AG09309 (cell line): ENCODE measurements at places on chromosomes 12 and 14.

GRCh38 chr12:127162307-127162706 is 1104.7 kb upstream of the TMEM132C start:
- no peak for DNase-seq

- DNase-seq: no peak
These were observed at the start of gene MYO1A for GRCh38 chr12:57049890-57050289. TSS of gene MYO1A (minus strand) at chr12:57050129. CDS start at chr12:57048323, 1,806 bp downstream.

GRCh38 chr12:64551676-64552075 is 58.6 kb upstream of the RASSF3 start:
- no peak for DNase-seq

DNA sequence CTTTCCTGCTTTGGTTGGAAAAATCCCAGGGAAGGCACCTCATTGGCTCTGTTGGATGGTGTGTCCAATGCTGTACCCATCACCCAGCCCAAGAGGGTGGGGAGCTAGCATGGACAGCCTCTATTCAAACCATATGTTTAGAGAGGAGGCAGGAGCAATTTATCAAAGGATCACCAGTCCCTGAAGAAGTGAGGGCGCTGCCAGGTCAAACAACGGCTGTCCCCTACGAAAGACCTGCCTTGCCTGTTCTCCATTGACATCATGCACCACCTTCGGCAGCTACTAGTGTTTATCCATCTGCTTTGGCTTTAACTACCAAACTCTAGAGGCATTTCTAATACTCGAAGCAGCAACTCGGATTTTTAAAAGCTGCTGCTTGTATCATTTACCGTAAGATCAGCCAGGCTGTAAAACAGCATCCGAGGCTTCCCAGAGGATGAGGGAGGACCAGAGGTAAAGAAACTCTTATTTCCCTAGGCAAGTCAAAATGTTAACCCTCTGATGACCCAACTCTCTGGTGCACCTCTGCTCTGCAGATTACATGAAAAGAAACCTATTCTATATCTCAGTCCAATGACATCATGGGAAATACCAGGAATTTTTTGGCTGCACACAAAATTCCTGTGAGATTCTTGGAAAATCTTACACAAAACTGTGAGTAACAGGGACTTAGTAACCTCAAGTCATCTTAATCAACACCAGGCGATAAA is 720.9 kb upstream of the TBX3 start:
- peak; percentile 81 for DNase-seq

DNA sequence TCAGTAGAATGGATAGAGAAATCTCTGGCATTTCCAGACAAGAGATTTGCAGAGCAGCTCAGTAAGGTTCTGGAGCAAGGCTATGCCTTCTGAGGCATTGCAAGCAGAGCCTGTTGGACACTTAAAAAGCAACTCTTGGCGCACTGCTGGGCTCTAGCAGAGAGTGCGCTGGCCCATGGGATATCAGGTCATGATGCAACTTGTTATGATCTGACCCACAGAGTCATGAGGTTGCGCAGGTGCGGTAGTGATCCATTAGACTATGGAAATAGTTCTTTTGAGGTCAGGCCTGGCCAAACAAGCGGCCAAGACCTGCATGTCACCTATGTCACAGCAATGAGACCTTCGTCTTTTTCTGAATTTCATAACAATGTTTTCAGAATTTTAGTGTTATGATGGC is 168.6 kb downstream of the TMTC3 start:
- DNase-seq: no peak

GRCh38 chr12:130286041-130286440 is 51.6 kb upstream of the PIWIL1 start:
- no peak for DNase-seq

DNA sequence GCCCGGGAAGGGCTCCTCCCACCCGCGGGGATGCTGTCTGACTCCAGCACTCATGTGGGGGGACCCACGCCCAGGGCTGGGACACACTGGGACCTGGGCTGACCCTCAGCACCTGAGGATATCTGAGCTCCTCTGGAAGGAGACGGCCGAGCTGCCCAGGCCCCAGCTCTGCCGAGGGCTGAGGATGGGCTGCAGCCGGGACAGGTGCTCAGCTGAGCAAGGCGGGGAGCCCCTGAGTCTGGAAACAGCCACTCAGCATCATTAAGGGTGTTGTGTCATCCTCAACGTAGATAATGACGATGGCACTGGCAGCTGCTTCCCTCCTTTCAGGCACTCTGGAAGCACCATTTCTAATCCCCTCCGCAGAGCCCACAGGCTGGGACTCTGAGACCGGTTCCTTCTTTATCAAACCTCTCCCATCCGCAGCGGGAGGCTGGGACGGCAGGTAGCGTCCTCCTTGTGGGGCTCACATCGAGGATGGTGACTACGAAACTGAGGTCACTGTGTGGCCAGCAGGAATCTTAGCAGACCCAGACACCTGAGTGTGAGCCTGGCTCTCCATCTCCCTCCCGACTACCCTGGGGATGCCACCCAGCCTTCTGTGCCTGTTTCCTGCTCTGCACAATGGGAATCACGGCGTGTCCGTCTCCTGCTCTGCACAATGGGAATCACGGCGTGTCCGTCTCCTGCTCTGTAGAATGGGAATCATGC is 26.7 kb upstream of the SFSWAP start:
- no peak for DNase-seq

DNA sequence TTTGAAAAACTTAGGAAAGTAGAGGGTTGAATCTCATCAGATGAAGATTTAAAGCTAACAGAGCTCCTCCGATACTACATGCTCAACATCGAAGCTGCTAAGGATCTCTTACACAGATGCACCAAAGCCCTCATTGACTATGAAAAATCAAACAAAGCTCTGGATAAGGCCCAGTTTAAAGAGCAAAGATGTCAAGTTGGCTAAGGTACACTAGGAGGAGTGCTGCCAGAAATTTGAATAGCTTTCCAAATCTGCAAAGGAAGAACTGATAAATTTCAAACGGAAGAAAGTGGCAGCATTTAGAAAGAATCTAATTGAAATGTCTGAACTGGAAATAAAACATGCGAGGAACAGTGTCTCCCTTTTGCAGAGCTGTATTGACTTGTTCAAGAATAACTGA is 141.2 kb downstream of the SLC5A8 start:
- no peak for DNase-seq

DNA sequence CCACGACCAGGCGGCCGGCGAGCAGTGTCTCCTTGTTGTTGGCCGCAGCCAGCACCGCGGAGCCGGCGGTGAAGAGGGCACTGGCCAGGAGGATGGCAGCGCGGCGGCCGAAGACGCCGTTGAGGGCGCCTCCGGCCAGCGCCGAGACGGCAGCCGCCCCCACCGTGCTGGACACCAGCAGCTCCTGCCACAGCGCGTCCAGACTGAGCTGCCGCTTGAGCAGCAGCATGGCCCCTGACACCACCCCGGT is 691 bp downstream of the SLC2A13 start:
- DNase-seq: no peak

- peak; percentile 93 for DNase-seq
These were observed 68.3 kb downstream of the DERA start for GRCh38 chr12:15979096-15980092.

DNA sequence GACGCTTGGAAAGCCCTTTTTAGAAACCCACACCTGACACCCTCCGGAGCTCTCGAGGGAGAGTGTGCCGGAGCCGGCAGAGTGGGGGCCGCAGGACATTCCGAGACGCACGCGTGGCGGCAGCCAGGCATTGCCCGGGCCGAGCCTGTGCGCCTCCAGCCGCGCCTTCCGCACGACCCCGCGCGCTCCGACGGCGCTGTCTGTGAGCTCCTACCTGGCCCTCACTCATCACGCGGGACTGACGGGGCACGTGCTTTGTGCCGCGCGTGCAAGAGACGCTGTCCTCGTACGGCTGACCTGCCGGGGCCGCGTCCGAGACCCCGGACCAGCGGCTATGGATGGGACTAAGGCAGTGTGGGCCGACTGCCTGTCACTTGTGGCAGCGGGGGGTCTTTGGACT is 5.2 kb downstream of the GALNT9 start:
- no peak for DNase-seq

- DNase-seq: no peak
These were observed 558.9 kb upstream of the LRFN5 start for GRCh38 chr14:41047763-41048162.

DNA sequence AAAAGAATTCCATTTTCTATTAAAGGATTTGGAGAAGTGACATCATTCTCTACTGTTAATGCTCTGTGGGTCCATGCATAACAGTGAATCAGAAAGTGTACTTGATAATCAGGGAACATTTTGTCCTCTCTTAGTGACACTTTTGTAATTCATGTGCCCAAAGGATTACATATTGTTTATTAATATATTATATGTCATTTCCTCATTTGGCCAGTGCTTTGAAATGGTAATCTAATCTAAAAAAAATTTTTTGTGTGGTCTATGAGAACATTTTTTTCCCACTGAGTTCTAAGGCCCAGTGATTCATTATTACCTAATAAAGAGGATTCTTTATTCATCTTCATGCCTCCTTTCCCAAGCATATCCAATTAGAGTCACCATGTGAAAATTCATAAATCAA is 79.7 kb upstream of the MYF6 start:
- DNase-seq: peak; percentile 34

- DNase-seq: no peak
These were observed 330.4 kb downstream of the TMEM121 start for GRCh38 chr14:105856676-105857219.

GRCh38 chr14:93323600-93324174 is 9.1 kb downstream of the BTBD7 start:
- no peak for DNase-seq

DNA sequence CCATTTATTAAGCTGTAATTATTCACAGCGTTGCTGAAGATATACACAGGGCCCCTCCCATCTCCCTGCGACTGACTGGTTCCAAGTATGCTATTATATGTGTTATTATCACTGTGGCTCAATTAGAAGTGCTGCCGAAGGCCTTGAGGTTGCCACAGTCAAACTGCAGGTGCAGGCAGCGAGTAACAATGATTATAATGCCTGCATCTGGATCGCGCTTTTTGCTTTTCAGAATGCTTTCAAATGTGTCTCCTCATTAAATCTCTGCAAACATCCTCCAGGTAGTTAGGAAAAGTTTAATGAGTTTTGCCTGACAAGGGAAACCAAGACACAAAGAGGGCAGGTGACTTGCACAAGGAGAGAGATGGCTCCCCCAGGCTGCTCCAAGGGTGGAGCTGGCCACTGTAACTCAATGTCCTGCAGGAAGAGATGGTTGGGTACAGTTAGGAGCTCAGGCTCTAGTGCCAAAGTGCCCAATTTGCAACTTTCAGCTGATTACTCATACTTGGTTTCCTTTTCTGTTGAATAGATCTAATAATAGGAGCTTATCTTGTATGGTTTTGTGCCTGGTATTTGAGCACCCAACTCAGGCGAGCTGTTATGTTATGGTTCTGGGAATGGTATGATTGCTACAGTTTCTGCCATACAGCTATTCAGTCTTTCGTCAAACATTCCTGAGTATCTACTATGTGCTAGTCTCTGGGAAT is 1.7 kb upstream of the SYNE3 start:
- DNase-seq: no peak

DNA sequence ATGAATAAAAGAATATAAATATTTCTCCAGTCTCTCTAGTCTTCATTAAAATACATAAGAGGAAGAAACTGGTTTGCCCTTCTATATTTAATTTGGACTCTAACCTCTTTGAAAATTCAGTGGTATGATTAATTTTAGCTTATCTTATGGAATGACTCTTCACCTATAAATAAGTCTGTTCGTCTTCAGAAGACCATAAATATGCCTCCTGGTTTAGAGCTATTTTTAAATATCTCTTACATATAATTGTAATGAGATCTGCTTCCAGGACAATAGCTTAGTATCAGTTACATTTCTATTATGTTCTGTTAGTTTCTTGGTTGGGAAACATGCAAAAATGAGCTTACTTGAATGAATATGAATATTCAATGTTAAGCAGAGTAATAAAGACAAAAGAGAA is 257.5 kb upstream of the HMGA2 start:
- DNase-seq: peak; percentile 13

DNA sequence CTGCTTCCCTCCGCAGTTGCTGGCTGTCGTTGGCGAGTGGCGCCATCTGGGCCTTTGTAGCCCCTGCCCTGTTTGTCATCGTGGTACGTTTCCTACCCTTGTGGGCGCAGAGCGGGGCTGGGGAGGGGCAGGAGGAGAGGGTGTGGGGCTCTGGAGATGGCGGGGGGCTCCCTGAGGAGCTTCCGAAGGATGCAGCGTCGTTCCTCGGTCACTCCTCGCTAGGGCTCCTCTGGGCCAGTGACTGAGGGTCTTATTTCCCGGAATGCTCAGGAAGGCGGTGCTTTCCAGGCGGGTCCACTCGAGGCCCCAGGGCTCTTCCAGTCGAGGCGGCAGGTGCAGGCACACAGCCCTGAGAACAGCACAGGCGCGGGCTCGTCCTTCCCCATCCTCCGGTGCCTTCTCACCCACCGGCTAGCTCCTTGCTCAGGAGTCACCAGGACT is 167.1 kb downstream of the ADGRD1 start:
- DNase-seq: no peak

DNA sequence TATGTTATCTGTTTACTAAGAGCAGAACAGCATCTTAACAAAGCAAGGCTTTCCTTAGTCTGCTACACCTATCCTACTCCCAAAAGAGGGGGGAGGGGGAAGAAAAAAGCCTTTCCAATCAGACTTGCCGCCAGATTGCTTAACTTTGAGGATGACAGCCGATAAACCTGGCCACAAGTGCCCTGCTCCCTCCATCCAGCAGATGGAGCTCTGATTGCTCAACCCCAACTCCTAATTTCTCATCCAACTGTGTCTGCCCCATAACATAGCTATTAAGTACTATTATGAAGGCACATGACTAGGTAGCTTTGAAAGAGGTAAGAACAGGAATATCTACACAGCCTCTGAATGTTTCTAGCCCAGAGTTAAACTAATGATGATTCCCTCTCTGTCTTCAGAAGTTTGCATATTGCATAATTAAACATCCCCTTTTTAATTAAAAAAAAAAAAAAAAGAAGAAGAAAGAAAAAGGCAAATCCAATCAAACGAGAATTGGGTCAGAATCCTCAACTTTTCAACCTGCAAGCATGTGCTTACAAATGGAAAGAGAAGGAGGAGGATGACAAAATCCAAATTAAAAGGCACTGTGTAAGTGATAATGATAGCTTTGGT is 247.4 kb downstream of the GALC start:
- no peak for DNase-seq

DNA sequence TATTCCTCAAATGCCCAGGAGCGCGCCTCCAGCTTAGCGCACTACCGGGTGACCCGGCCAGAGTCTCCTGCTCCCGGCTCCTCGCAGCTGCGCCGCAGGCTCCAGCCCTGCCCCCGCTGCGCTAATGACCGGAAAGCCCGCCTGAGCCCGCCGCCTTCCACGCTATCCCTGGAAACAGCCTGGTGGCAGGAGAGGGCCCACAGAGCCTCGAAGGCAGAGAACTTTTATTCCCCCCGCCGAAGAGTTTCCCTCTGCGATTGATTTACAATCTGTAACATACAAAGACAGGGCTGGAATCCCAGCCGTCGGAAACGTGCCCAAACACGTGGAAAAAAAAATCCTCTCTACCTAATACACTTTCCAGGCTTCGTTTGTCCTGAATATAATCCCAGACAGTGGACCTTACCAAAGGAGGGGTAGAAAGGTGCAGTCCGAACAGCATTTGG is 1.5 kb downstream of the COL2A1 start:
- DNase-seq: no peak

DNA sequence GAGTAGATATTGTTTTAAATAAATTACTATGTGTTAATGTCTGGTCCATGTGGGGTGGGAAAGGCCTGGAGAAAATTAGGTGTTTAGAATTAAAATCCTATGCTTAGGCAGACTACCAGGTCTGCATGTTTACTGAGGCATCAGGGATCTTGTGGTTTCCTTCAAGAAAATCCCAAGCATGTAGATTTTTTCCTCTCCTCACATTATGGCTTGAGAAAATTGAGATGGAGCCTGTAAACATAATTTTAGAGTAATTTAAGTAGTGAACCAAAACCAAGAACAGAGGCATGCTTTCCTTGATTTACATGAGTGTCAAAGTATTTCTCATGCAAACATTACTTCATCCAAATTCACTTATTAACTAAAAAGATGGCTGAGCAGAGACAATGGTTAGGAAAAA is 823.7 kb downstream of the AACS start:
- no peak for DNase-seq
